NCI-H2227 treated with DMSO at 0.1 percent for 48 hours (cell line): ENCODE measurements at places on chromosomes 7 and 10.

- peak; percentile 68 for DNase-seq
Measured at GRCh38 chr10:92241158-92241500, 49.7 kb downstream of the CPEB3 start.

DNA sequence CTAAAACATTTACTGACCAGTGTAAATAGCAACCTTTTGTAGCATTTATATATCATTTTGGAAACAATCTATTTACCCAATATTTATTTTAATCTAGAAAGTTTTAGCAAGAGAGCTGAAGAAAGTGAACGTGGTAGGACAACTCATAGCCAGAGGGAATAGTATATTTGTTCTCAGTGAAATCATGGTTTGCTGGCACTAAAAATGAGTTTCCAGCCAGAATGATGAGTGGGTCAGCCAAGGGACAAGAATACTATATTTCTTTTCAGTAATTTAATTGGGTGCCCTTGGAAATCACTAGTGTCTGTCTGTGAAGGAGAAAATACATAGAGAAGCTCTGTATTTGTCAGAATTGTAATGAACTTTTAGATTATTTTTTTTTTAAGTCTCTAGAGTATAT is 74.9 kb downstream of the MINPP1 start:
- DNase-seq = no peak

GRCh38 chr10:73586583-73586984 is 4.6 kb downstream of the USP54 start:
- DNase-seq = no peak

- DNase-seq = no peak
Measured at GRCh38 chr10:35194906-35195305, 68.3 kb downstream of the CREM start.

- DNase-seq = no peak
Measured at GRCh38 chr7:155143381-155143780, 73.3 kb downstream of the HTR5A start.

GRCh38 chr10:13003004-13003403 is 1.5 kb upstream of the CCDC3 start:
- no peak for DNase-seq

DNA sequence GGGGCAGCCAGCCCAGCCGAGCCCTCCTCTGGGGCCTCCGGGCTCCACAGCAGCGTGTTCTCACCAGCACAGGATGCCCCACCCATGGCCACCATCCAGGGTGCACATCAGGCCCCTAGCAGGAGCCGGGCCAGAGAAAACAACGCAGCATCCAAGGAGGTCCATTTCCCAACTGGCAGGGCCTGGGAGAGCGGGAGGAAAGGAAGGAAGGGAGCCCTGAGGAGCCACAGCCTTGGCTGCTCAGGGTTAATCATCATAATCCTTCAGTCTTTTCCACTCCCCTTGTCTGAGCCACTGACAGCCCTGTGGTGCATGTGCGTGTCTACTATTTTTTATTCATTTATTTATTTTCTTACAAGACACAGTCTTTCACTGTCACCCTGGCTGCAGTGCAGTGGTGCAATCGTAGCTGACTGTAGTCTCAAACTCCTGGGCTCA is 3.6 kb downstream of the PLAC9 start:
- DNase-seq = no peak

DNA sequence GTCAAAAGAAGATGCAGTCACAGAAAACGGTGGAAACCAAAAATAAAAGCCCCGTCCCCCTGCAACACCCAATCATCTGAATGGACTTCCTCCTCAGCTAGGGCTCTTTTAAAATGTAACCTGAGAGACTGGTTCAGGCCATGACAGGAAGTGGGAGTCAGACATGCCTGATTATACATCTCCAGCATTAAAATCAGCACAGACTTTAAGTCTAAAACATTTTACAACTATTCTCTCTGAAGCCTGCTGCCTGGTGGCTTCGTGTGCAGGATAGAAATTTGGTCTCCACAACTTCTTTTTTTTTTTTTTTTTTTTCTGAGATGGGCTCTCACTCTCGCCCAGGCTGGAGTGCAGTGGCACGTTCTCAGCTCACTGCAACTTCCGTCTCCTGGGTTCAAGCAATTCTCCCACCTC is 30.3 kb downstream of the HACD1 start:
- no peak for DNase-seq

DNA sequence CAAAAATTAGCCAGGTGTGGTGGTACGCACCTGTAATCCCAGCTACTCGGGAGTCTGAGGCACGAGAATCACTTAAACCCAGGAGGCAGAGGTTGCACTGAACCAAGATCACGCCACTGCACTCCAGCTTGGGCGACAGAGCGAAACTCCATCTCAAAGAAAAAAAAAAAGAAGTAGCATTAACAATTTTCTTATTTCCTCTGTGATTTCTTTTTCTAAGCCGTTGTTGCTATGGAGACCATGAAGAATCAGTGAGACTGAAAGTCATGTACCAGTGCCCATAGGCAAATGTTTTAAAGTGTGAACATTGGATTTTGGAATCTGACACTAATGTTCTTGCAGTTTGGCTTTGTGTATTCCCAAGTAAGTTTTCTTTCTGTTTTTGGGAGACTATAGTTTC is 18.4 kb upstream of the MAP3K8 start:
- no peak for DNase-seq

- DNase-seq = no peak
Measured at GRCh38 chr10:2920637-2921036, 146.7 kb upstream of the PFKP start.

- DNase-seq = no peak
Measured at GRCh38 chr10:113283189-113283588, 269.7 kb upstream of the HABP2 start.

DNA sequence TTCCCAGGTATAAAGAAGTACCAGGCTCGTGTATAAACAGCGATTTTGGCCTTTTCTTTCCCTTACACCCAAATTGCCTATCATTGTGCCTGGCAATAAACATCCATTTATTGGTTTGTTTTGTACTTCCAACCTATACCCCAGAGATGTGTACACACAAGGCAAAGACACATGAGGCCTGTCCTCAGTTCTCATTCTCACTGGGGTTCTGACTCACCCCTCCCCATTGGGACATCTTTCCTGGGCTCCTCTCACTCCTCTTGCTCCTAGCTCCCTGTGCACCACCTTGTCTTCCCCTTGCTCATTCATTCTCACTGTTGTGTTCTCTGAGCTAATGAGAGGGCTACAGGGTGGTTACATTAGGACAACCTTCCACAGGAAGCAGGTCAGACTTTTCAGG is 240.7 kb downstream of the ANK3 start:
- DNase-seq = no peak

DNA sequence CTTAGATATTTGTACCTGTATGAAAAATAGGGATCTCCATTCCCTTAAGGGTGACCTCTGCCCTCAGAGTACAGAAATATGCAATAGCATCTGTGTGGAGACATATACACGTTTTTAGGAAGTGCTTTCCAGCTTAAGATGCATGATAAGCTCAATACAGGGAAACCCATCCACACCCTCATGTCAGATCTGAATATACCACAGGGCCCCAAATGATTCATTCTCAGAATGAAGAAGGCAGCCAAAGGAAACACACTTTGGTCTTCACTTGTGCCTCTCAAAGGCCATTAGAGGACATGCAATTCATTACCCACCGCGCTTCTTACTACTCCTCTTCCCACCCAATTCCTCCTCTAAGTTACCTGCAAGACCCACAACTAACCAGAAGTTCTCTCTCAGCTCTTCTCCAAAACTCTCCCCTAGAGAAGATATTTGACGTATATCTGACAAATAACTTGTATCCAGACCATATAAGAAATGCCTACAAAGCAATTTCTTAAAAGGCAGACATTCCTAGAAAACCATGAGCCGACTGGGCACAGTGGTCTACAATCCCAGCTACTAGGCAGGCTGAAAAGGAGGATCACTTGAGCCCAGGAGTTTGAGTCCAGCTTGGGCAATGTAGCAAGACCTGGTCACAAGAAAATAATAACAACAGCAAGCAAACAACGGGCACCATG is 103.0 kb downstream of the OAT start:
- no peak for DNase-seq

GRCh38 chr7:148480479-148481146 is 110.0 kb upstream of the C7orf33 start:
- no peak for DNase-seq

DNA sequence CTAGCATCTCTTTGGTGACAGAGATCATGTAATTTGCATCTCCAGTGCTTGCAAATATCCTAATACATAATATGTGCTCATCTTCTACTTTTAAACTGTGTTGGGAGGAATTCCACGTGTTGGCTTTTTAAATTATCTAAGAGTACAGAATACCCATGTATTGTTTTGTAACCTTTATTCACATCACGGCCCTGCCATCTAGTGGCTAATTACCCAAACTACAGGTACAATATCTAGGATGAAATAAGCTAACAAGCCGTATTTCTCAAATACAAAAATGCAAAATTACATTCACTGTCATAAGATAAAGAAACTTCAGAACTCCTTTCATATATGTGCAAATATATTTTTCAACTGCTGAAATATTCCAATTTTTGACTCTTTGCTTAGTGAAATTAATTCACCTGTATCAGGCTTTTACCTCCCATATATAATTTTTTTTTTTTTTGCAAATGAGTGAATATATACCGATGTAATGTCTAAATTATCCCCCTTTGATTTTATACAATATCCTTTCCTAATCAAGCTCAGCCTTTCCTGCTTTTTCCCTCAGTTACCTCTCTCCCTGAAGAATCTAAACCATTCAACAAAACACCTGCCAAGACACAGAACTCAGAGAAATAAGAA is 30.3 kb upstream of the LSM8 start:
- no peak for DNase-seq

GRCh38 chr7:149791-150636 is 42.4 kb upstream of the FAM20C start:
- DNase-seq = no peak

- DNase-seq = no peak
Measured at GRCh38 chr7:86981127-86981526, 78.3 kb downstream of the ELAPOR2 start.

GRCh38 chr7:27510541-27510940 is 152.1 kb downstream of the HIBADH start:
- DNase-seq = no peak

DNA sequence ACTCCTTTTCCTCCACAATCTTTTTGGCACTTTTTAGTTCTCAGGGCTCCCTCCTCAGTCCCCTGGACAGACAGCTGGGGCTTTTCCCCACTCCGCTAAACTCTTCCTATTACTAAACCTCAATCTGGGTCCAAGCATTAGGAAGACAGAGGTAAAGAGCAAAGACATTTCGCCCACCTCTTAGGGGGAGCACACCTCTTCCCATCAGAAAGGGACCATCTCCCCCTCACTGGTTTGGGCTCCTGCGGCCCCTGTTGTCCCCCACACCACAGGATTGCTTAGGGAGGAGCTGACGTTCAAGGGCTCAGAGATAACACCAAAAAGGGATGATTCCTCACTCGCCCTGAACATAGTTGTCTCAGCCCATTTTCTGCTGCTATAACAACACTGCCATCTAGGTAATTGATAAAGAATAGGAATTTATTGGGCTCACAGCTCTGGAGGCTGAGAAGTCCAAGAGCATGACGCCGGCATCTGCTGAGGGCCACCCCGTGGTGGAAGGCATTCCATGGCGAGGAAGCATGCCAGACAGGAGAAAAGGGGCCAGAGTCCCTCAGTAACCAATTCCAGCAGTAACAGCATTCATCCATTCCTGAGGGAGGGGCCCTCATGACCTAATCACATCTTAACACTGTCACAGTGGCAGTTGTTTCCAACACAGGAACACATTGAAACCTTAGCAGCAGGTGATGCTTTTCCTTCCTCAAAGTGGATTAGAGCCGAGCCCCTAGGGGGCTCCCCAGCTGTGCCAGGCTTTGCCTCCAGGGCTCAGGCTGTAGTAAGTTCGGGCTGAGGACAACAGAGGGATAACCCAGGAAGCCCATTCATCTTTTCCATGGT is 209.6 kb downstream of the EBF3 start:
- DNase-seq = no peak

DNA sequence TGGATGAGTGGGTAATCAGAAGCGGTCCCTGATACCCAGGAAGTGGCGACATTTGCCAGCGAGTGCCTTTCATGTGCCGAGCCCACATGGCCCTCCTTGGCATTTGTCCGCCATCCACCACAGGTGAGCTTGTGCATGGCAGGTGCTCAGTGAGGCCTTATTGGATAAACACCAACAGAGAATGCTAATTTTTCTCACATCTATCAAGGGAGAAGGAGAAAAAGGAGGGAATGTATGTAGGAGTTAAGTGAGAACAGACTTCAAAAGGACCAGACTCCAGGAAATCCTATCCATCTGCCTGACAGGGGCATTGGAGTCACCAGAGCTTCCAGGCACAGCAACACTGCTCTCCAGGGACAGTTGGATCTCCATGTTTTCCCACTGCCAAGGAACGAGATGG is 143.5 kb upstream of the ZMIZ1 start:
- DNase-seq = no peak

DNA sequence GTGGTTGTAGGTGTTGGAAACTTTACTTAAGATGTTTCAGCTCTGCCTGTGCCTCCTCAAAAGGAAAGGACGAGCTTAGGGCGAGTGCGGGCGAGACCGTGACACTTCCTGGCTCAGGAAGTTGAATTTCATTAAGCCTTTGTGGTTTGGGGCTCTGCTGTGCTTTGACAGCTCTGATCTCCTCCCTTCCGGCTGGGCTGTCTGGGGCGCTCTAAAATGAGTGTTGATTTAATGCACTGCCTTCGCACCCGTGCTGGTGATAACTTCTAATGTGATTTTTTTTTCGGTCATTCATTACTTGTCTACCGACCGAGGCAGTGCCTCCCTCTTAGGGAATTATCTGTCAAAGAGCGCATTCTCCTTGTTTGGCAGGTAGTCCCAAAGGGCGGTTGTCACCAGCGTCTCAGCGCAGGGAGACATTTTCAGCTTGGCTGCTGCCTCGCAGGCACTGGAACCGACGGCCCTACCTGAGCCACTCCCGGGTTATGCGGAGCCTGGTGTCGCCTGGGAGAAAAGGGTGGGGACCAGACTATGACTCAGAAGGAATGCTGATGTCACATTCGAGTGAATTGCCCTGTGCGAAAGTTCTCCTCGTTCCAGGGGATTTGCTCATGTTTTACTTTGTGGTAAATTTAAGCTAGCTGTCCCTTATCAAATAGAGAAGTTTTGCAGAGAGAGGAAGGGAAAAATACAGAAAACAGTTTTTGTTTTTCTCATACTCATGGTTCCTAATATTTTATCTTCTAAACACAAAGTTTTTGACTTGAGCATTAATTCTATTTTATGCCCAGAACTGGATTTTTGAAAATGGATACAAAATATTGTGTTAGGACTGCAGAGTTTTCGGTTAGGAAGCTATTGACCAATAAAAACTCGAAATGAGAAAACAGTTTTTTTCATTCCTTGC is 920 bp downstream of the TES start:
- no peak for DNase-seq

- DNase-seq = peak; percentile 4
Measured at GRCh38 chr10:115432188-115432819, 339.1 kb downstream of the ATRNL1 start.

DNA sequence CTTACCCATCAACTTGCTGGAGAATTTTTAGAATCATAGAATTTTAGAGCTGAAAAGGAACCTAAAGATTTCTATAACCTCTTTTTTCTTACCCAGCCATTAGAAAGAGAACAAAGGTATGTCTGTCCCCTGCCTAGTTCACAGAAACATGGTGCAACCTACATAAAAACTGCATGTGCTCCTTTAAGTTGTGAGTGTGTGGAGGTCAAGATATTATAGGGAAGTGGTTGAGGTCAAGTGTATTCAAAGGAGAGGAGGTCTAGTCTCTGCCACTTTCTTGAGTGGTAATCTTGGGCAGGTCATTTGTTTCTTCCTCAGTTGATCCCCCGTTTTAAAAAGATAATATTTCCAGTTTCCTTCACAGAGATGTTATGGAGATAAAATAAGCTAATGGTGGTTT is 6.4 kb downstream of the UBTD1 start:
- no peak for DNase-seq

GRCh38 chr10:23768281-23768680 is 329.4 kb downstream of the OTUD1 start:
- no peak for DNase-seq
